ENCODE measurements at places on chromosomes 2 and 18.

DNA sequence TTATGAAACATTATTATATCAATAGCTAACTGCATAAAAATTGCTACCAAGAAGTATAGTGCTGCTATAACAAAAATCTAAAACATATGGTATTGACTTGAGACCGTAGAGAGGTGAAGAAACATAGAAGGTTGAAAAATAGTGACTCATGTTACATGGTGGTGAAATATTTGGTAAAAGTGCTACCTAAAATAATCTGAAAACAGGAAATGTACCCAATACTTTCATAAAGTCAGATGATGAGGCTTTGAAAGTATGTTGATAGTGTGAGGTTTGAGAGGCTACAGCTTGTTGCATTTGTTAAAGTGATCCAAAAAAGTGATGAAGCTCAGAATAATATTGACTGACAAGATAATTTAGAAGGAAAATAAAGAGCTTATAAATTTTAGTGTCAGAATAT is 718.7 kb upstream of the SLC8A1 start:
- no peak for DNase-seq

- DNase-seq, result no peak
Measured at GRCh38 chr2:240386326-240386725, 49.1 kb upstream of the GPC1 start.

DNA sequence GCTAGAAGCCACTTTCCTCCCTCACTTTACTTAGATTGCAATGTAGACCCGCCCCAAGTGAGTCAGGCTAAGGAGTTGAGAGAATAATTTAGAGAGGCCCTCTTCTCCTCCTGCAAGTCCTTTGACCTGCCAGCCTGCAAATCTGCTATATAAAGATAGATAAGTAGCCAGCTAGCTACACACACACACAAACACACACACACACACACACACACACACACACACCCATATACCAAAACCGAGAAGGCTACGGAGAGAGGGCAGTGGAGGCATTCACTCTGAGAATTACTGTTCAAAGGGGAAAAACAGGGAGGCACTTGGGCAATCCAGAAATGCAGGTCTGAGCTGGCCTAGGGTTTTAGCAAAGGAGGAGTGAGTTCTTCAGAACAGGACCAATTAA is 23.0 kb upstream of the SMAD7 start:
- DNase-seq, result no peak

GRCh38 chr2:109244750-109245382 is 115.9 kb downstream of the SH3RF3 start:
- DNase-seq, result no peak

DNA sequence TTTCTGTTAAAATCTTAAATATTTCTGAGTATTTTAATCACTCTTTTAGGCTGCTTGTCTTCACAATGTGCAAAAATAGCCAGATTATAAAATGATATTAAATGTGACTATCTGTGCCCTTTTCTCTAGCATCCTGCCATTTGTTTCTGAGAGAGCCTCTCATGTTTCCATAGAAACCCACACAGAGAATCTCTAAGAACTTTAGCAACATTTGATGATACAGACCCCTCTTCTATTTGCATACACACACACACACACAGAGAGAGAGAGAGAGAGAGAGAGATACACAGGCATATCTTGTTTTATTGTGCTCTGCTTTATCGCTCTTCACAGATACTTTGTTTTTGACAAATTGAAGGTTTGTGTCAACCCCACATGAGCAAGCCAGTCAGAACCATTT is 134.5 kb upstream of the DDX18 start:
- DNase-seq, result no peak

Data from right renal pelvis (tissue), 4 donors.